ENCODE measurements at places on chromosomes 2 and 18. TPM values are rescaled to one million over a fixed set of nuclear protein-coding genes. Genes with fewer than 3 reads are reported as not detected.
A peak's percentile ranks its signal among the peaks of the same experiment; 100 is the strongest.

- H3K27ac ChIP-seq = no peak overlapping the region
- H3K36me3 ChIP-seq = no peaks in the 10 kb centered on the region
- H3K4me1 ChIP-seq = no peaks in the 10 kb centered on the region
- H3K4me3 ChIP-seq = no peak overlapping the region
These were observed 731.9 kb upstream of the SALL3 start for GRCh38 chr18:78247615-78248289.

DNA sequence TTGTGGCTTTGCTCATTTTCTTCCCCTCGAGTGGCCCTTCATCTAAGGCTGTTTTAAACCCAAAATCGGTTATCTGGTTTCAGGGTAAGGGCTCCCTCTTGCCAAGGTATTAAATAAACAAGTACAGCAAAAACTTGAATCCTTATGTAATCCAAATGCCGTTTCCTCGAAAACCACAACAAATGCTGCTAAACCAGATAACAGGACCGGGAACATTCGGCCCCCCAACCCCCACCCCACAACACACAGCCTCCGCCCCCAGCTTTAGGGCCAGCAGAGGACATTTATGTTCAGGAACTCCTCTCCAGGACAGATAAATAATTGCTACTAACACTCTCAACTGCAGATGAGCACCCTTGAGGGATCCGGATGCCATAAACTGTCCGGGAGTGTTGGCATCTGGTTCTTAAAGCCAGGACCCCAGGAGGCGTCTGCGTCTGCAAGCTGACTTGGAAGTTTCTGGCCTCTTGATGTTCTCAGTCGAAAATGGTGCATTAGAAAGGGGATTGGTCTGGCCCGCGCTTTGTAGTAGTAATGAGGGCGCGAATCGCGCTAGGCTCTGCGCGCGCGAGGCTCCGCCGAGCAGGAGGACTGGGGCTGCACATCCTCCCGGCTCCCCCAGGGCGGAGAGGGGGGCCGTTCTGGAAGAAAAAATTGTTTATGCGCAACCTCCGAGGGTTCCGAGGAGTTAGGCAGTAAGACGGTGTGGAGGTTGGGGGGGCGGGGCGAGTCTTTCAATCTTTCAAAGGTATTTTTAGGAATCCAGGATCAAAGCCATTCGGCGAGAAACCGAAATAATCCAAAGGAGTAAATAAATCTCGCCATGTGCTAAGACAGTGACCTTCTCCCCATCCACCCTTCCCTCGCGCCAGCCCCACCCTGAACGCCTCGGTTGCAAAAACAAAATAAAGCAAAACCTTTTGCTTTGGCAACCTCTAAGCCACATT lies 3.9 kb upstream of the ID2 start:
- peak; percentile 38 for DNase-seq
- peak overlapping the region; percentile 71 for H3K4me3 ChIP-seq
- H3K36me3 ChIP-seq = no peaks in the 10 kb centered on the region
- peaks cover 17% of the 10 kb centered on the region for H3K4me1 ChIP-seq
- no peaks in the 10 kb centered on the region for H3K27me3 ChIP-seq
- peak overlapping the region; percentile 95 for H3K27ac ChIP-seq

- H3K4me3 ChIP-seq = no peak overlapping the region
- DNase-seq = no peak
- H3K27me3 ChIP-seq = no peaks in the 10 kb centered on the region
- no peak overlapping the region for H3K27ac ChIP-seq
- H3K4me1 ChIP-seq = no peaks in the 10 kb centered on the region
- H3K36me3 ChIP-seq = no peaks in the 10 kb centered on the region
These were observed 37.3 kb upstream of the LNPK start for GRCh38 chr2:176039375-176039774.

DNA sequence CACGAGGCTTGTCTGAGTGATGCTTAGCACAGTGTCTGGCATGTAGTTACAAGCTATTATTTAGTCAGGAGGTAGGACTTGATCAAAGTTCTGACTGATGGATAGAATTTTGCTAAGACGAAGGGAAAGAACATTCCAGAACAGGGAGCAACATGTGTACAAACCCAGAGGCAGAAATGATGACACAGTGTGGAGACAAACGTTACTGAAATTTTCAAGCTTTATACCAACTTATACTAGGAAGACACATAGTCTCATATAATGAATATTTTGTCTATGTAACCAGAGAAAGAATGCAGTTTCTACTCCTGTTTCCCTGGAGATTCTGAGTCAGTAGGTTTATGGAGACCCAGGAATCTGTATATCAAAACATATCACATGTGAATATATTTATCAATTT lies 123.4 kb downstream of the FAM124B start:
- no peak for DNase-seq
- no peak overlapping the region for H3K27ac ChIP-seq
- H3K36me3 ChIP-seq = no peaks in the 10 kb centered on the region
- H3K27me3 ChIP-seq = no peaks in the 10 kb centered on the region
- no peak overlapping the region for H3K4me3 ChIP-seq

DNA sequence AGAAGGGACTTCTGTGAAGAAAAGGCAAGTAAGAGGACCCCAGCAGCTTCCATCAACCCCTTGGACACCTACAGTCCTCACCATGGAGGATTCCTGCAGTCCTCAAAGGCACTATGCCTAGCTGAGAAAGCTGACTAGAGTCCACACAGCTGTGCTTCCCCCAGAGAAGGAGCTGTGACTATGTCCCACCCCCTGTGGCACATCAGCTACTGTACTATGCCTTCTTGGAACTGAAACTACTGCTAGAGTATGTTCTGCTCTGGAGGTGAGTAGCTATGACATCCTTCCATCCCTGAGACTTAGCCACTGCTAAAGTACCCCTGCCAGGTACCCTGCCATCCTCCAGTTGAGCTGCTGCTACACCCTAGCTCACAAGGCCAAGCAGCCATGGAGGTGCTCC lies 690.2 kb upstream of the CHAC2 start:
- H3K4me3 ChIP-seq = no peak overlapping the region
- H3K27ac ChIP-seq = no peak overlapping the region
- no peaks in the 10 kb centered on the region for H3K36me3 ChIP-seq
- H3K4me1 ChIP-seq = no peaks in the 10 kb centered on the region

DNA sequence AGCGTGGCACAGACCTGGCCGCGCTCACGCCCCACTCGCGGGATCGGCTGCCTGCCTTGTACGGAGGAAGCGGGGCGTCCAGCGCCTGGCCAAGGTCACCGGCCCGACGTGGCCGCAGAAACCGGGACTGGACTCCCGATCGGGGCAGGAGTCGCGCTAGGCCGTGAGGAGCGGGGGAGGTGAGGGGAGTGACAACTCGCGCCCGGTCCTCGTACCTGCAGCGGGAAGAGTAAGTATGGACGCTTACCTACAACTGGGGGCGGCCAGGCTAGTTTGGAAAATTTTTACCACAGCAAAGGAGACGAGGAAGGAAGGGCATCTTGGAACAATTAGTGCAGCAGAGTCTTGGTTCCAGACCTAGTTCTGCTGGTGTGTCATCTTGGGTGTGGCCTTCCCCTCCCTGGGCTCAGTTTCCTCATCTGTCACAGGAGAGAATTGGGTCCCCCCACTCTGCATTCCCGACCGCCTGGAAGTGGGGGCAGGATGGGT lies 693 bp downstream of the UBE2F start:
- peak overlapping the region; percentile 48 for H3K27ac ChIP-seq
- no peaks in the 10 kb centered on the region for H3K27me3 ChIP-seq
- no peaks in the 10 kb centered on the region for H3K36me3 ChIP-seq
- DNase-seq = no peak

GRCh38 chr2:150939087-150939486 lies 322.6 kb downstream of the RBM43 start:
- DNase-seq = no peak
- no peaks in the 10 kb centered on the region for H3K27me3 ChIP-seq
- H3K4me3 ChIP-seq = no peak overlapping the region
- no peaks in the 10 kb centered on the region for H3K36me3 ChIP-seq

DNA sequence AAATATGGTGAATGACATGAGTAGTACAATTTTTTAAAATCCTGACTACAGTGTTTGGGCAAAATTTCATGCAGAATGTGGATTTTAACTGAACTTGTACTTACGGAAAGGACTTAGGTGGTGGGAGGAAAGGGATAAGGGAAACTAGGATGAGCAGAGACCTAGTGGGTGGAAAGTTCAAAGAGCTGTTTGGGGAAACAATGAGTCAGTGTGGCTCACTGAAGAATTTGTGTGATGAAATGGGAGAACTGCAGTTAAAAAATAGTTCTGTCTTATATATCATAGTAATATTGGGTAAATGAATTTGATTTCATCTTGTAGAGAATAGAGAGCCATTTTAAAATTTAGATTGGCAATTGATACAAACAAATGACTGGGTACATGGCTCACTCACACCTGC lies 220.1 kb upstream of the CTAGE1 start:
- DNase-seq = no peak
- H3K4me1 ChIP-seq = no peaks in the 10 kb centered on the region
- no peak overlapping the region for H3K4me3 ChIP-seq

- DNase-seq = no peak
- H3K27me3 ChIP-seq = no peaks in the 10 kb centered on the region
- no peaks in the 10 kb centered on the region for H3K36me3 ChIP-seq
- H3K4me3 ChIP-seq = no peak overlapping the region
- no peaks in the 10 kb centered on the region for H3K4me1 ChIP-seq
- H3K27ac ChIP-seq = no peak overlapping the region
These were observed 469.4 kb upstream of the SPRED2 start for GRCh38 chr2:65901756-65902155.

- no peak overlapping the region for H3K27ac ChIP-seq
- no peak for DNase-seq
- no peaks in the 10 kb centered on the region for H3K36me3 ChIP-seq
- no peaks in the 10 kb centered on the region for H3K27me3 ChIP-seq
These were observed 26.8 kb upstream of the SLC9A2 start for GRCh38 chr2:102592601-102593000.

GRCh38 chr2:184031402-184032147 lies 566.8 kb upstream of the ZNF804A start:
- DNase-seq = no peak
- H3K36me3 ChIP-seq = no peaks in the 10 kb centered on the region
- H3K4me1 ChIP-seq = no peaks in the 10 kb centered on the region
- no peak overlapping the region for H3K4me3 ChIP-seq
- H3K27ac ChIP-seq = no peak overlapping the region

GRCh38 chr18:32460171-32460731 lies 10.4 kb downstream of the GAREM1 start:
- no peak overlapping the region for H3K4me3 ChIP-seq
- no peaks in the 10 kb centered on the region for H3K4me1 ChIP-seq
- H3K27ac ChIP-seq = no peak overlapping the region

- no peaks in the 10 kb centered on the region for H3K4me1 ChIP-seq
- no peak for DNase-seq
- H3K27ac ChIP-seq = no peak overlapping the region
- no peaks in the 10 kb centered on the region for H3K27me3 ChIP-seq
These were observed 22.2 kb downstream of the PSD4 start for GRCh38 chr2:113195923-113196501.

DNA sequence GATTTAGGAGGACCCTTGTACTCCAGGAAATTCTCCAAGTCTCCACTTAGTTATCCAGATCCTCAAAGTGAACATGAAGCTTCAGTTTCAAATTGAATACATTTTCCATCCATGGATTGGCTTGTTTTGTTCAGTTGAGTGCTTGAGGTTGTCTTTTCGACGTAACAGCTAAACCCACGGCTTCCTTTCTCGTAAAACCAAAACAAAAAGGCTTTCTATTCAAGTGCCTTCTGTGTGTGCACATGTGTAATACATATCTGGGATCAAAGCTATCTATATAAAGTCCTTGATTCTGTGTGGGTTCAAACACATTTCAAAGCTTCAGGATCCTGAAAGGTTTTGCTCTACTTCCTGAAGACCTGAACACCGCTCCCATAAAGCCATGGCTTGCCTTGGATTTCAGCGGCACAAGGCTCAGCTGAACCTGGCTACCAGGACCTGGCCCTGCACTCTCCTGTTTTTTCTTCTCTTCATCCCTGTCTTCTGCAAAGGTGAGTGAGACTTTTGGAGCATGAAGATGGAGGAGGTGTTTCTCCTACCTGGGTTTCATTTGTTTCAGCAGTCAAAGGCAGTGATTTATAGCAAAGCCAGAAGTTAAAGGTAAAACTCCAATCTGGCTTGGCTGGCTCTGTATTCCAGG lies at the start of gene CTLA4:
TSS of gene CTLA4 (plus strand) at position 211 of the 640 bp plus-strand sequence. CDS start at position 383, 172 bp downstream.
- H3K27me3 ChIP-seq = no peaks in the 10 kb centered on the region
- H3K4me1 ChIP-seq = no peaks in the 10 kb centered on the region
- H3K36me3 ChIP-seq = no peaks in the 10 kb centered on the region
- no peak within 1 kb of the TSS for H3K27ac ChIP-seq

- H3K36me3 ChIP-seq = no peaks in the 10 kb centered on the region
- H3K4me1 ChIP-seq = no peaks in the 10 kb centered on the region
- H3K4me3 ChIP-seq = no peak overlapping the region
- no peak for DNase-seq
- H3K27me3 ChIP-seq = no peaks in the 10 kb centered on the region
These were observed 157.4 kb downstream of the FHOD3 start for GRCh38 chr18:36454848-36455458.

DNA sequence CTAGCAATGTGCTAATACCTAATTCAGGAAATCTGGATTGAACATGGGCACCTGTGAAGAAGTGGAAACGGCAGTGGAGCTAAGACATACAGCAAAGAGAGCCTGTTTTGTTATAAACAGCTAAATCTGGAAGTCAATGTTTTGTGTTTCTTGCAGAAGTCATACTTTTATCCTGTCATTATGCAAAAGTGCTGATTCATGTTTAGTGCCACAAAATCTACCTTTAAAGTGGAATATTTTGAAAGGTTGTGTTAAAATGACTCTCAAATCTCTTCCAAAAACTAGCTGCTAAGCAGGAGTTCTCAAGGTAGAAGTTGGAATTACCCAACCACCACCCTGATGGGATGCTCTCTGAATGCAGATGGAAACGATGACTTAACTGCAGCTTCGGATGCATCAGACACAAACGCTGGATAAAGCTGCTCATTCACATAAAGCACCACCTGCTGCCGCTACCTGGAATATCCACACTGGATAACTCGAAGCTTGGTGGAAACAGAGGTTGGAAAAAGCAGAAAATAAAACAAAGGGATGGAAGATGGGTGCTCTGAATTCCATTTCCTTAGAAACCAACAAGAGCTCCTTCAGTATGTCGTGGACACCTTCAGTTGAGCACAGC lies 132.6 kb upstream of the ZNF236 start:
- H3K27ac ChIP-seq = no peak overlapping the region
- H3K27me3 ChIP-seq = no peaks in the 10 kb centered on the region
- no peak for DNase-seq
- H3K36me3 ChIP-seq = no peaks in the 10 kb centered on the region
- H3K4me1 ChIP-seq = no peaks in the 10 kb centered on the region
- H3K4me3 ChIP-seq = no peak overlapping the region

C2orf15 gene
- 1.6 TPM for total RNA-seq

MYO3B gene
- 0.15 TPM for total RNA-seq

NHEJ1 gene
- total RNA-seq = 13.4 TPM

CMPK2 gene
- total RNA-seq = 4.2 TPM

Data from breast epithelium (tissue), 4 donors.